GM12864 (cell line): ENCODE measurements at places on chromosomes 6 and 20.

GRCh38 chr6:138972226-138972665 lies 15.8 kb downstream of the REPS1 start:
- DNase-seq = no peak

DNA sequence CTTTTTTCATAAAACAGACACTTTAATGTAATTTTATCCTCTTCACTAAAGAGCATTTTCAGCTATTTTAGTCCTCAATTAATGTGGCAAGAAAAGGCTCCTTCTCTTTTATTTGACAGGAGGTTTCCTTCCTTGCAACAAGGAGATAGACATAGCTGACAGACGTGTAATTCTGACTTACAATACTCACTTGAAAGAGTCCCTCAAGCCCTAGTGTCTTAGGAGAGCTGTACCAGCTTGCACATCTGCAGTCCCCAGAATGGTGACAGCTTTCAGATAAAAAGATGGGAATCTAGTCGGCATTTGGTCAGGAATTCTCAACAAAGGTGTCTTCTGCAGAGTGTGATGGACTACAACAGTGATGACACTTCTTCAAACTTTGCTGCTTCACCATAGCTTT lies 603.7 kb upstream of the PTCHD4 start:
- no peak for DNase-seq

- DNase-seq = no peak
These were observed 96.9 kb upstream of the BHLHE23 start for GRCh38 chr20:63103402-63104311.

GRCh38 chr6:130385064-130385695 lies 19.4 kb downstream of the TMEM200A start:
- DNase-seq = no peak

GRCh38 chr6:73176057-73176456 lies 49.2 kb downstream of the KHDC1L start:
- no peak for DNase-seq

DNA sequence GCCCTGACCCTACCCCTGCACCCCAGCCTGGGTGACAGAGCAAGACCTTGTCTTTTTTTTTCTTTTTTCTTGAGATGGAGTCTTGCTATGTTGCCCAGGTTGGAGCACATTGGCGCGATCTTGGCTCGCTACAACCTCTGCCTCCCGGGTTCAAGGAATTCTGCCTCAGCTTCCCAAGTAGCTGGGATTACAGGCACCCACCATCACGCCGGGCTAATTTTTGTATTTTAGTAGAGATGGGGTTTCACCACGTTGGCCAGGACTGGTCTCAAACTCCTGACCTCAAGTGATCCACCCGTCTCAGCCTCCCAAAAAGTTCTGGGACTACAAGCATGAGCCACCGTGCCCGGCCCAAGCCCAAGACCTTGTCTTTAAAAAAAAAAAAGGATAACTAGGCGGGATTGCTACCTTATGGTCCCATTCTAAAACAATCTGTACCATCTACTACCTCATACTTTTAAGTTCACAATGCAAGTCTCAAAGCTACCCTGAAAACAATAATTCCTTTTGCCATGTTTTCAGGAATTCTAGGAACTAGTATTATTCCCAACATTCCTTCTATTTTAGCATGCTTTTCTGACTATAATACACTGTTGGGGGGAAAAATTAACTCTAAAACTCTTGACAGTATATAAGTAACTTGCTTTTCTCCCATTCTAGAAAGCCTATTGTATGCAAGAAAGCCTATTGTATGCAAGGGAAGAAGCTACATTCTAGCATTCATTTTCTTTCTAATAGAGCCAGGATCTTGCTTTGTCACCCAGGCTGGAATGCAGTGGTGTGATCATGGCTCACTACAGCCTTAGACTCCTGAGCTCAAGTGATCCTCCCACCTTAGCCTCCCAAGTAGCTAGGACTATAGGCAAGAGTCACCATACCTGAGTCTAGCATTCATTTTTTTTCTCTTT lies 6.6 kb downstream of the TUBB start:
- DNase-seq = no peak

DNA sequence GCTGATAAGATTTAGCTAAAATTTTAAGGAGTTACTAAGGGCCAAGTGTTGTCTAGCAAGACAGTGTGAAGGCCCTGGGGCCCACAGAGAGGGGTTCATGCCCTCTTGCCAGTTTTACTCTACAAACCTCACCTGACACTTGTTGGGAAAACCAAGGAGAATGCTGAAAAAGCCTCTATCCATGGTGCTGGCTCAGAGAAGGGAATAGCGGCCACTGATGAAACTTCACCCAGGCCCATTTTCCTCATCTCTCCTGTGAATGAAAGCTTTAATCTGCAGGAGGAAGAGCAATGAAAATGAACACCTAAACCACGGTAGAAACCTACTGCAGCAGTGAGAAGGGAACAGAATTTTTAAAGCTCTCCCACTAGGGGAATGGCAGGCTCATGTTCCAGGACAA lies 317.3 kb upstream of the CNR1 start:
- DNase-seq = no peak

DNA sequence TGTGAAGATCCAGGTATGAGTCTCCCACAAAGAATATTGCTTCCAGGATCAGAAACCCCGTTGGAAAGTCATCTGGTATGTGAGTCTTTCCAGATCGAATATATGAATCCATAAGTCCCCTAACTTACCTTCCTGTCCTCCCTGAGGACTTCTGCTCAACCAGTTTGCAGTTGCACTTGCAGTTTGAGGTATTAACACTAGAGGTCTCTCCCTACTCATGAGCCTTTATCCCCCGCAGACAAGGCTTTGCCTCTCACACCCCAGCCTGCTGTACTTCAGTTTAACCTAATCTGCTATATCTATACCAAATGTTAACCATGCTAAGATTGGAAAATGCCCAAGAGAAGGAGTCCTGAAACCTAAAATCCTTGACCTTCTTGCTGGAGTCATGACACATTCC lies 135.3 kb upstream of the DEFB112 start:
- DNase-seq = no peak

DNA sequence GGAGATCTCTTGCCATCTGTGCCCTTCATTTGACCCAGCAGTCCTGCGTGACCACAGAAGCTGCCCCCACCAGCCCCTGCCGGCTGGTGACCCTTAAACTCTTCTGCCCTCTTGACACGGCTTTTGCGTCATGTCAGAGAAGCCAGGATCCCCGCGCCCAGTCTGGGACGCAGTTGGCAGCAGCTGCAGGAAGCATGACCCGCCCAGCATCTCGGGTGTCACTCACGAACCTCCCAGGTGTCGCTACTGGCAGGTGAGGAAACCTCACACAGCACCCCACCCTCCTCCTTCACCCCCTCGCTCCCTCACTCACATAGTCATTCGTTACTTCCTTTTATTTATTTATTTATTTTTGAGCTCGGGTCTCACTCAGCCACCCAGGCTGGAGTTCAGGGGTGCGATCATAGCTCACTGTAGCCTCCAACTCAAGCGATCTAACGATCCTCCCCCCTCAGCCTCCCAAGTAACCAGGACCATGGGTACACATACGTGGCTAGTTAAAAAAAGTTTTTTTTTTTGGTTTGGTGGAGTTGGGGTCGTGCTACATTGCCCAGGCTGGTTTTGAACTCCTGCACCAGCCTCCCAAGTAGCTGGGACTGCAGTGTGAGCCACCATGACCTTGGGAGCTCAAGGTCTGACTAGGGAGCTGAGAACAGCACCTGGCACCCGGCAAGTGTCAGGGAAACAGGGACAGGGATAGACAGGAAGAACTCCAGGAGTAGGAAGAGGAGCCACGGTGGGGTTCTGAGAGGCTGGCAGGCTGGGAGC lies 14.1 kb upstream of the SPDEF start:
- no peak for DNase-seq

GRCh38 chr20:33332905-33333456 lies 50.0 kb downstream of the BPIFB1 start:
- no peak for DNase-seq

DNA sequence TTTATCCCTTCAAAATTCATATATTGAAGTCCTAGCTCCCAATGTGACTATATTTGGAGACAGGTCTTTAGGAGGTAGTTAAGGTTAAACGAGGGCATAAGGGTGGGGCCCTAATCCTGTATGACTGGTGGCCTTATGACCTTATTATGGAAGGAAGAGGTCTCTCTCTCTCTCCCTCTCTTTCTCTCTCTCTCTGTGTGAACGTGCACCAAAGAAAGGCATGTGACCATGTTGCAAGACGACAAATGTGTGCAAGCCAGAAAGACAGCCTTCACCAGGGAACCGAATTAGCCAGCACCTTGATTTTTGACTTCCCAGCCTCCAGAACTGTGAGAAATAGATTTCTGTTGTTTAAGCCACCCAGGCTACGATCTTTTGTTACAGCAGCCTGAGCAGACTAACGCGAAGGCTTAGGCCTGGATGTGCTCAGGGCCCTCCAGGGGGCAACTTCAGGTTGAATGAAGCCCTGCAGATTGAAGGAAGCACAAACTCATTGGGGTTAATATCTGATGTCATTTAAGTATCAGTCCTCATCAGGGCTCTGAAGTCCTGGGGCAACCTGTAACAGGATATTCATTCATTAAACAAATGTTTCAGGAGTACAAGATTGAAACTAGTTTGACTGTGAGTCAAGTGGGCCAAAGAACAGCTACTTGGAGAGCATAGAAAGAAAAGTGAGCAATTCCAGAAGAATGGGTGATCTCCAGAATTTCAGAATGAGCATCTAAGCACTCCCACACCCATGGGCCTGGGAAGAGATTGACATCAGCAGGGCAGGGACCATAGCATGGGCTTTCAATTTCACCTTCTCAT lies 157.4 kb upstream of the TNFAIP3 start:
- no peak for DNase-seq

- DNase-seq = no peak
These were observed 36.2 kb upstream of the RNF24 start for GRCh38 chr20:4051413-4052138.

GRCh38 chr6:108222064-108222463 lies 38.8 kb downstream of the SNX3 start:
- DNase-seq = no peak

GRCh38 chr20:46936415-46937156 lies 41.9 kb downstream of the EYA2 start:
- DNase-seq = no peak

GRCh38 chr6:134002821-134003220 lies 49.6 kb downstream of the SLC2A12 start:
- no peak for DNase-seq
